ENCODE measurements at places on chromosomes 6 and 20. TPM values are rescaled to one million over a fixed set of nuclear protein-coding genes. Genes with fewer than 3 reads are reported as not detected.

SUMO4 gene
- total RNA-seq: 6.9 TPM

SLC17A9 gene
- total RNA-seq: 5.1 TPM

OR2J3 gene
- total RNA-seq: not detected

TSPYL1 gene
- 42.6 TPM for total RNA-seq

PROKR2 gene
- not detected for total RNA-seq

DEFB124 gene
- not detected for total RNA-seq

BNIP5 gene
- not detected for total RNA-seq

SOBP gene
- total RNA-seq: 18.4 TPM

TINAG gene
- total RNA-seq: 0.22 TPM

HUS1B gene
- 8.4 TPM for total RNA-seq

PM20D2 gene
- total RNA-seq: 15.7 TPM

SAPCD1 gene
- 4.8 TPM for total RNA-seq

AVP gene
- not detected for total RNA-seq

MAS1 gene
- total RNA-seq: not detected

NKAPL gene
- total RNA-seq: 1.3 TPM

ADGRF1 gene
- total RNA-seq: not detected

TRIM15 gene
- total RNA-seq: not detected

HLA-DMB gene
- total RNA-seq: 15.7 TPM

NKAIN4 gene
- total RNA-seq: 7.2 TPM

PNRC1 gene
- total RNA-seq: 264 TPM

LY6G6F gene
- total RNA-seq: not detected

VGLL2 gene
- not detected for total RNA-seq
